Activated T-cell treated with anti-CD3 and anti-CD28 coated beads, Interleukin-2, amount 50 U/mL, for 48 hours (primary cell): ENCODE measurements at places on chromosomes 3 and 15.
A peak's percentile ranks its signal among the peaks of the same experiment; 100 is the strongest.

DNA sequence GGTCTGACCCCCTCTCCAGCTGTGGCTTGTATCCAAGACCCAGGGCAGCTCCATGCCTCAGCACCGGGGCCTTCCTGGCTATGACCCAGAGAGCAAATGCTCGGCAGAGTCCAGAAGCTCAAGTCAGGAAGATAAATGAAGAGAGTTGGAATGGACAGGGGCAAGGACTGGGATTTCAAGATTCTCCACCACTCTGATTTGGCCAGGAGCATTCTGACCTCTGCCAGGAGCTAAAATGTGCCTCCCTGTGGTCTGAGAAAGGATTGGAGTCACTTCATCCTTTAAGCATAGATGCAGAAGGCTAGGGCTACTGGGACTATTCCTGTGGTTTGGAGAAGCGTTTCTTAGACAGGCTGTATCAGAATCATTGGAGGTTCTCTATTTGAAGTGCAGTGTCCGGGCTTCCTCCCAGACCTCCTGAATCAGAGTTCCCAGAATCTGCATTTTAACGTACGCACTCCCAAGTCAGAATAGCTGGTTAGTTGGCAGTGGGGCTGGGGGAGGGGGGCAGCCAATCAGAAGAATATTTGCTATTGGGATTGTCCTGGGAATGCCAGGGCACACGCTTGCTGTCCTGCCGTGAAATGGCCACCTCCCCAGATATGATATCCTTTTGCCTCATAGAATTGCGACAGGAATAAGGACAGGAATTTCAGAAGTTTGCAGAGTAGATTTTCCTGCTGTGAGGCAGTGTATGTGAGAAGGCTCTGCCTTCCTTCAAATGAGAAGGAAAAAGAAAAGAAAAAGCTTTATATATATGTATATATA is 57.4 kb downstream of the HRH1 start:
- DNase-seq, result no peak

DNA sequence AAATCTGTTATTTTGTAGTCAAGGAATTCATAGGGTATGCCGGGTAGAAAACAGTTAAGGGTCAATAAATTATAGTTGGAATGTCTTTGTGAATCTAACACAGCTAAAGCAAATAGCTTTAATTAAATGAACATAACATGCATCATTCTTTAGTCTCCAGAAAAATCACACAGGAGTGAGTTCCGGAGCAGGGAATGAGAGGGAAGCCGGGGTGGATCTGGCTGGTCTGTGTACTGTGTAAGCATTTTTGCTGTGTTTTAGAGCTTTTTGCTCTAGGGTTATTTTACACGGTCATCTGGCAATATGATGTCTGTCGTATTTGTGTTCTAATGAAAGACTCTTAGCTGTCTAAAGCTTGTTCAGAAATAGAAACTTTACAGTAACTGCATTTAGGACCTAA is 57.5 kb downstream of the MED12L start:
- no peak for DNase-seq

- no peak for DNase-seq
Observed at GRCh38 chr15:53454843-53455721, 304.4 kb downstream of the WDR72 start.

DNA sequence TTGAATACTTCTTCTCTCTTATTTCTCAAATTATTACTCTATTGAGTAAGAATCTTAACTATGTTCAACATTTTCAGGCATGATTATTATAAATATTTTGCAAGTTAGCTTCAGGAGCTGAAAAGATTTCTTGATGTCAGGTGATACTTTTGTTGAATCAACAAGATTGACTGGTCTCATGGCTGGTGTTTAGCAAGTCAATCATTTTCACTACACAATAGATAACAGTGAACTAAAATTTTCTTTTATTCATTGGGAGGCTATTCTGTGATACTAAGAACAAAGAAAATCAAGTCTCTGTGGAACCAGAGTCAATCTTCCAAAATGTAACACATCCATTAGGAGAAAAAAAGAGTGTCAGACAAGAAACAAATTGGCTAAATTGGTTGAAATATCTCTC is 476.7 kb downstream of the CNTN3 start:
- no peak for DNase-seq

DNA sequence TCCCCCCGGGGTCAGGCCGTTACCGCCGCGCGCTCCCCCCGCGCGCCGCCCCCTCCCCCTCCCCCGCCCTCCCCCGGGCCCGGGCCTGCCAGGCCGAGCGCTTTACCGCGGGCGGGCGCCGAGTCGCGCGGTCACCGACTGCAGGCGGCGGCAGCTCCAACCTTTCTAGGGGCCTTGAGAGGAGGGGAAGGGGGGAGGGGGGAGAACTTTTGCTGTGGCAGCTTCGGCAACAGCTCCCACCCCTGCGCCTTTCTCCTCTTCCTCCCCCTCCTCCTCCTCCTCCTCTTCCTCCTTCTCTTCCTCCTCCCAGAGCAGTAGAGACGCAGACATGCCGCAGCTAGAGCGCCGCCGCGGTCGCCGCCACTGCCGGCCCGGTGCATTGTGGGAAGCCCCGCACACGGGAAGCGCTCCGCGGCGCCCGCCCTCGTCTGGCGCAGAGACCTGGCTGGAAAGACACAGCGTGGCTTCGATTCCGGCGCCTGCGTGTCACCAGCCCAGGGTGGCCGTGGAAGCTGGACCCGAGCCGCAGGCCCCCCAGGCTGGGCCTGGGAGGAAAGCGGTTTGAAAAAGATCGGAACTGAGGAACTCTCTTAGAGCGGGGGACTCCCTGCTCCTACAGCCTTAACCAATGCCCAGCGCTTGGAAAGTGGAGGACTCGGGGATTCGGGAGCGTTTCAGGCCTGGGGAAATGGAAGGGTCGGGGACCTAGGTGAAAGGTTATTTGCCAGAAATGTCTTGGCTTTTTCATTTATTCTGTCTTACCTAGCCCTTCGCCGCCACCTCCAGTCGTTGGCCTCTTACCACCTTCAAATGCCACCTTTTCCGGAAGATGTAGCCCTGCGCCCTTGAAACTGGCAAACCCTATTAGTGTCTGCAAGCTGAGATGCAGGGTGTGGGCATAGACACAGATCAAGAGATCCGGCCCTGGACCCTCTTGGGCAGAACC is at the start of gene ZNF148:
Gene ZNF148, minus strand, starts transcription at position 330 of the 946 bp plus-strand sequence. CDS start 61,685 bp downstream, outside the sequence.
- peak; percentile 93 for DNase-seq

DNA sequence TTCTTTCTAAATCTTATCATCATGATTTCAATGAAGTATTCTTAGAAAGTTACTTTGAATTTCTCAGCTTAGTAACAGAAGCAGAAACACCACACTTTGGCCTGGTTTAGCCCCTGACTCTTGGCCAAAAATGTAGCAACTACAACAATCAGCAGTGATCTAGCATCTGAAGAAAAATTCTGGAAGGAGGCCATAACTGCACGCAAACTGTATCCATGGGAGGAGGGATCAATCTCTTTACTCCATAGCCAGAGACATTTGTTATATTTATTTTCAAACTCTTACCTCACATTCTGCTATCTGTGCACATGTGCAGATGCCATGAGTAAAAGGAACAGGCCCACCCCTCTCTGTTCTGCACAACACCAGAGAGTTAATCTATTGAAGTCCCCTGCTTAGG is 251.0 kb upstream of the P2RY1 start:
- DNase-seq, result no peak

- no peak for DNase-seq
Observed at GRCh38 chr3:39086144-39086543, 21.3 kb downstream of the GORASP1 start.

- no peak for DNase-seq
Observed at GRCh38 chr15:88378188-88378637, 89.0 kb downstream of the MRPL46 start.

GRCh38 chr3:130826516-130827182 is 67.2 kb upstream of the ATP2C1 start:
- DNase-seq, result no peak

GRCh38 chr15:69161079-69161877 is 843 bp downstream of the GLCE start:
- DNase-seq, result peak; percentile 53

- DNase-seq, result no peak
Observed at GRCh38 chr15:68034081-68034480, 20.0 kb upstream of the PIAS1 start.

DNA sequence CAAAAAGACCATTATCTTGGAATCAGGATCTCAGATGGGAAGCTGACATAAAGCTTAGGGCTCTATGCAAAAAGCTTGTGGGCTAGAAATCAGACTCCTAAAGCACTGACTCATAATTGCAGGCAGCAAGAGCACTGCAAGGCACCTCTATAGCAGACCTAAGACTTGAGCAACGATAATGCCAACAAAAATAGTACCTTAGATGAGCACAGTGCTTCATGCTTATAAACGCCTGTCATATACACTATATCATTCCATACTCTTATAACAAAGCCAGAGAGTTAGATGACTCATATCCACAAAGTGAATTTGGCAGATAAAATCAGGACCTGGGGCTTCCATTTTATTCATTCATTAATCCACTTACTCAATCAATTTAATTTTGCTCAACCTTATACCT is 560.8 kb downstream of the MCTP2 start:
- DNase-seq, result no peak

DNA sequence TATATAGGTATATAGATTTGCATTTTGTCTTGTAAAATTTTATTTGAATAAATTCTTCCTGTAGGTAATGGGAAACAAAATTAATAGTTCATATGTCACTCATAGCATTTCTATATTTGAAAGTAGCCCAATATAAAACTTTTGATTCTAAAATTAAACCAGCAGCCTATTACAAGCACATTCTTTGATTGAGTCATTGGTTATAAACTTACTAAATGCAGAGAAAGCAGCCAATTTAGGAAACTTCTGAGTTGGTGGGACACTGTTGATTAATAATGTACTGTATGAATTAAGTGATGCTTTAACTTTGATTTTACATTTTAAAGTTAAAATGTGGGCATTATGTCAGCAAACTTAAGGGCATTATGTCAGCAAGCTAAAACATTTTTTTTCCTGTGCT is 34.5 kb downstream of the NR1D2 start:
- no peak for DNase-seq

GRCh38 chr3:51311055-51311454 is 74.0 kb upstream of the MANF start:
- no peak for DNase-seq

DNA sequence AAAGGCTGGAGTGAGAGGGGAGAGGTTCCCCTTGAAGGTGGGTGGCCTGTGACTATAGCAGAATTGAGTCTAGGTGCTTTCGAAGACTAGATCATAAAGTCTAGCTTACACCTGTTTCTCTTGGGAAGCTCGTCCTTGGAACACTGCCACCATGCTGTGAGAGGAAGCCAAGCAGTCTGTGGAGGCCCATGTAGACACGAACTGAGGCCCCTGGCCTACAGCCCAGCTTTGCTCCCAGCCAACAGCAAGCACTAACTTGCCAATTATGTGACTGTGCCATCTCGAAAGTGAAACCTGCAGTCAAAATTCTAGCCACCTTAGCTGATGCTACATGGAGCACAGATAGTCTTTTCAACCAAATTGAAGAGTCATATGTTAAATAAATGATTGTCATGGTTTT is 190.5 kb upstream of the NECTIN3 start:
- DNase-seq, result peak; percentile 17

DNA sequence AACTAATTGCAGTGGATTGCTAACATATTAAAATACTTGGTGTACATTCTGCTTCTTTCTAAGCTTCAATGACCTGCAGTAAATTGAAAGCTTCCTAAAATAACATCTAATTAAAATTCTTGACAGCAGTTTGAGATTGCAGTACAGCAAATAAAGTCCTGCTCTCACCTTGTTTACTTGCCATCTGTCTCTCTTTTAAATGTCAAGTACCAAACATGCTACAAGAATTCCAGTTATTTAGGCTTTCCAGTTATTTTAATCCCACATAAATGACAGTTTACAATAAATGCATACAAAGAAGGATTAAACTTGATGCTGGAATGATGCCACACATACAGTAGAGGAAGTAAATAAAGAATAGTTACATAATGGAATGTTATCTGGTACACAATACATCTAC is 33.2 kb downstream of the CBLB start:
- no peak for DNase-seq

GRCh38 chr3:173410849-173411248 is 13.3 kb downstream of the NLGN1 start:
- no peak for DNase-seq

DNA sequence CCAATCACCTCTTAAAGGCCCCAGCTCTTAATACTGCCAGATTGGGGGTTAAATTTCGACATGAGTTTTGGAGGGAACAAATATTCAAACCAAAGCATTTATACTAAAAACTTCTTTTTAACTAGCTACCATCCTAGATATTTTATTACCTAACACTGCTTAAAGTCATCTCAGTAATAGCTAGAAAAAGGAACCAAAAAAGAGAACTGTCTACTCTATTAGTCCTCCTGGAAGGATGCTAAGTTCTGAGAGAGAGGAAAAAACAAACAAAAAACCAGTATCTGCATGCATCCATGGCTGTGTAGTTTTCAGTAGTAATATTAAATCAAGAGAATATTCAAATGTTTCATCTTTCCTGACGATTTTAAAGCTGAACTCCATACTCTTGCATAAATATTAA is 5.8 kb downstream of the CPOX start:
- no peak for DNase-seq

- DNase-seq, result no peak
Observed at GRCh38 chr3:188053036-188053340, 101.0 kb upstream of the LPP start.

GRCh38 chr3:396293-396692 is 199.7 kb downstream of the CHL1 start:
- DNase-seq, result no peak

DNA sequence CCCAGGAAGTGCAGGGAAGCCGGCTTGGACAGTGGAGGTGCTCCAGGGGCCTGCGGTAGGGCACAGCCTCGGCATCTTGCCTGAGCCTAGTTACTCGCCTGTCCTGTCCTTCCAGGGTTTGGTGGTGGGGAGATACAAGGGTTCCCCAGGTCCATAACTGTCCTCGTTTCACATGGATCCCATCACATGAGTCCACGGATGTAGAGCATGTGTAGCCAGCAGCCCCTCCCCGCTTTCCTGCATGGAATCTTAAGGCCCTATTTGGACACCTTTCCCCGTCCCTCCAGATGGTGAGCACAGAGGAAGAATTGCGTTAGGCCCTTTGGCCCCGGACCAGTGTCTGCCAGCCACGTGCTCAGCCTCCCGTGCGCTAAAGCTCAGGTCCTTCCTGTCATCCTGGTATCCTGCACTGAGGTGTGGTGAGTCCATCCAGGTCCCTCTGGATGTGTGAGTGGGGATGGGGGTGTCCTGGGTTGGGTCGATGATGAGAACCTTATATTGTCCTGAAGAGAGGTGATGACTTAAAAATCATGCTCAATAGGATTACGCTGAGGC is 230.4 kb downstream of the SNRPN start:
- DNase-seq, result no peak

DNA sequence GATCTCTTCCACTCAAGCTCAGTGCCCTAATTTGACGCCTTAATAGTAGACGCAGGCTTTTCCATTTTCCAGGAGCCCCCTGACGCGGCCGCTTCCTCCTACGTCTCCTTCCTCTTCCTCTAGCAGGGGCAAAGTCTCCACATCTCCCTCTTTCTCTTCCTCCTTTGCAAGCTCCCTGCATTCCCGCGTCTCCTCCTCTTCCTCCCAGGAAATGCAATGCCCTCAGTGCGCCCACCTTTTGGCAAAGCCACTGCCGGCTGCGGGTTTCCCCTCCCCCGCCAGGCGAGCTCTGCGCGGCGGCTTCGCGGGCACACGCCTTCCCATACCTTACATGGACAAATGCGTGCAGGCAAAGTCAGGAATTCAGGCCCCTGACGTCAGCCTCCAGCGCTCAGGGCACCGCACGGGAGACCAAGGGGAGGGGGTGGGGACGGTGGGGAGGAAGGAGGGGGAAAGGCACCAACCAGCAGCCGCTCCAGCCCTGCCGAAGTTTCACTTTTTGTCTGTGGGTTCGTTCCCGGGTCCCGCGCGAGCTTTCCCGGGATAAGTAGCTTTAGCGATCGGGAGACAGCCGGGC is 432 bp upstream of the LPP start:
- no peak for DNase-seq

- DNase-seq, result no peak
Observed at GRCh38 chr3:151726016-151726415, 7.7 kb upstream of the AADACL2 start.
